AML-193 (cell line): ENCODE measurements at places on chromosomes 11 and 22.

DNA sequence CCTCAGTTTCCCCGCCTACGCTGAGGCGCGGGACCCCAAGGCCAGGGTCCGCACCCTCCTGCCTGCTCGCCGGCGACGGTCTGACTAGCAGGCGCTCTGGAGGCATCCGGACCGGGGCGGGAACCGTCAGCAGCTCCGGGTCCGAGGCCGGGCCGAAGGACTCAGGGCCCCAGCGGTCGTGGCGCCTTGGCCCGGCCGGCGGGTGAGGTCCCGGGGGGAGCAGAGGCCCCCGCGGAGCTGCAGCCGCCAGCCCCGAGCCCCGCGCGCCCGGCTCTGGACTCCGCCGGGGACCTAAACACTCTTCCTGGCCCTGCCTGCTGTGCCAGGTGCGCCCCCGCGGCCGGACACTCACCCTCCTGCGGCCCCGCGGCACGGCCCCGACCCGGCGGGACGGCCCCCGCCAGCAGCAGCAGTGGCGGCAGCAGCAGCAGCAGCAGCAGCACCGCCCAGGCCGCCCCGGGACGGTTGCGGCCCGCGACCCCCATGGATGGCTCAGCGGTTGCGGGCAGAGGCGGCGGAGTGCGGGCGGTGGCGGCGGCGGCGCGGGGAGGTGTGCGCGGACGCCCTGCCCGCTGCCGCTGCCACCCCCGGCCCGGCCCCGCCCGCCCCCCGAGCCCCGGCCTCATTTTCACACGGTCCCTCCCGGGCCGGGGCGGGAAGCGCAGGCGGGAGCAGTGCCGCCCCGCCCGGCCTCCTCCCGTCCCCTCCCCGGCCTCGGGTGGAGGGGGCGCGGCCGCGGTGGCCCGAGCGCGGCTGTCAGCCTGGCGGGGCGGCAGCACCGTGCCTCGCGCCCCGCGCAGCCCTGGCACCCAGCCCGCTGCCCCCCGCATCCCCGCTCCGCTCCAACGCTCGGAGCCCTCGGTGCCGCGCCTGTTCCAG lies at the start of gene SCUBE2:
Gene SCUBE2 (minus strand): TSS at position 556 of the 879 bp plus-strand sequence. CDS start 71 bp downstream, at position 485.
- no peak for DNase-seq

- no peak for DNase-seq
Measured at GRCh38 chr11:37967635-37968034, 1369.6 kb upstream of the RAG2 start.

DNA sequence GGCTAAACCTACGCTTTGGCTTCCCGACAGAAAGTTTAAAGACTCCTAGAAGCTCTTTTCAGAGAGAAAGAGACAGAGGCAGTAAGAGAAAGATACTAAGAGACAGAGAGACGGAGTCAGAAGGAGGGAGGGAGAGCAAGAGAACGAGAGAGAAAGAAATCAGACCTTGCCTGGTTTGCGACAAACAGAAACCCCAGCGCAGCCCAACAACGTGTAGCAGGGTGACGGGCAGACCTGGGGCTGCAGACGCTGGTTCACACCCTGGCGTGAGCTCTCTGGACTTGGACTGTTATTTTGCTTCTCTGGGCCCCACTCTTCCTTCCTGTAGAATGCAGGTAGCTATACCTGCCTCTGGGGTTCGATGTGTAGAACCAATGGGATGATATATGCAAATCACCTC lies 244.4 kb upstream of the SYN3 start:
- DNase-seq = no peak

DNA sequence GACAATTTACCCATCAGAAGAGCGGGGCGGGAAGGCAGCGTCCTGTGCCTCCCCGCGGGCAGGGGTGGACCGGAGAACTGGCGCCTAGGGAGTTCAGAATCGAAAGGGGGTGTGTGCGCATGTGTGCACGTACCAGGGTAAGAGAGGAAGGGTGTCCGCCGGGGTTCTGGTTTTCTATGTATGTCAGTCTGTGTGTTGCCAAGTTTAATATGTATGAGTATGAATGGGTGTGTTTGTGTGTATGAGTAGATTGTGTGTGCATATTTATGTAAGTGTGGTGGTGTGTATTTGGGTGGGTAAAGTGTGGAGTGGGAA lies 2.0 kb downstream of the KCNC1 start:
- DNase-seq = no peak

DNA sequence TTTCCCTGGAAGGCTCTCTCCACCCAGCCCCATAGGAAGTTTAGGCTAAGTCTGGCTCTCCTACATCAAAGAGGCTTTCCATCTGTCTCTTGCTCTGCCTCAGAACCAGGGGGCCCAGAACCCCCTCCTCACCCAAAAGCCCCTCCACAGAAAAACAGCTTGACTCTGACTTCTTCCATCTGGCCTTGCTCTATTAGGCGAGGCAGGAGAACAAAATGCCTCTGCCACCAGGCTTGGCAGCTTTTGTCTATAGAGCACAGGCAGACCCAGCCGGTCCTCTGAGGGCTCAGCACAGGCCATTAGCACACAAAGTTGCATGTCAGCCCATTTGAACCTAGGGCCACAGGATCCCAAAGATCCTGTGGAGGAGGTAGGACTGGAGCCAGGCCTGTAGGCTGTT lies 75.7 kb upstream of the SUSD2 start:
- DNase-seq = no peak

DNA sequence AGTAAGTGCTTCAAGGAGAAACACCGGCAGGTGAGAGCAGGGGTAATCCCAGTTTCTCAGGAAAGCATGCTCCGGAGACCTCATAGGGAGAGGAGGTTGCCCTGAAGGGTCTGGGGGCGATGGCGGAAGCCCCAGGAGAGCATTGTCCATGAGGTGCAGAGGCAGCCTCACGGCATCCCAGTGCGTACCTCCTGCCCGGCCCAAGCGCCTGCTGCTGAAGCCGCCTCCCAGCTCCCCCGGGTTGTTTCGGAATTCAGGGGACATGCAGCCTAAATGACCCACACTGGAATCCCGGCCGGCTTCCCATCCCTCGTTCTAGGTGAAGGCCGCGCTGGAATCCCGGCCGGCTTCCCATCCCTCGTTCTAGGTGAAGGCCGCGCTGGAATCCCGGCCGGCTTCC lies 2.7 kb downstream of the ZBED4 start:
- no peak for DNase-seq

GRCh38 chr11:117809236-117810055 lies 12.4 kb upstream of the DSCAML1 start:
- no peak for DNase-seq

- no peak for DNase-seq
Measured at GRCh38 chr22:19930551-19931486, 10.8 kb upstream of the COMT start.

GRCh38 chr11:8325591-8326304 lies 62.1 kb upstream of the LMO1 start:
- DNase-seq = no peak

GRCh38 chr11:71435278-71435951 lies 12.8 kb downstream of the DHCR7 start:
- no peak for DNase-seq

DNA sequence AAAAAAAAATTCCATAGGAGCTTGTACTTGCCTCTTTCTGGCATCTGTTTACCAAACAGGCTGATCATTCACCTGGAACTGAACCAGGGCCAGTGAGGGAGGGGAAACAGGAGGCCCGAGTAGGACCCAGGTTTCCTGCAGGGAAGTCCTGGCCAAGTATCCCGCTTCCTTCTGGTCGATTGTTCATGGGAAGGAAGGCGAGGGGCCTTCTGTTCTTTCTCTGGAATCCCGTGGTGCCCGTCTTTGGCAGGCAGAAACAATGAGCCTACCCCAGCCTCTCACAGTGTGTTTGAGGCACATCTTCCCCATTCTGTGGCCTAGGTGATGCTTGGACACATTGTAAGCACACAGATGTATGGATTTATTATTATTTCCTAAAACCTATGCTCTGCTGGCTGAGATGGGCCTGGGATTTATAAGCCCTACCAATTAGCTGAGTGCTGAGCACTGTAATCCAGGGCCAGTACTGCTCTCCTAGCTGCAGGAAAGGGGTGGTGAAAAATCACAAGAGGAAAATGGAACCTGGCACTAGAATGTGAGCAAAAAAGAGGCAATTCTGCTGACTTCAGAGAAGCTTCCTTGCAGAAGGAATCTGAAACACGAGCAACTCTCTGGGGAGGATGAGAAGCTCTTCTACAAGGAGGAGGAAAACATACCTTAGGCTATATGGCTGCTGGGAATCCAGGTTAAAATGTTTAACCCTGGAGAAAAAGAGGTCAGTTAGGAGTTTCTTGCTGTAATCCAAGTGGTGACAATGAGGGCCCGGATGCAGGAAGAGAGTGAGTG lies 53.5 kb downstream of the PRR5L start:
- DNase-seq = no peak

DNA sequence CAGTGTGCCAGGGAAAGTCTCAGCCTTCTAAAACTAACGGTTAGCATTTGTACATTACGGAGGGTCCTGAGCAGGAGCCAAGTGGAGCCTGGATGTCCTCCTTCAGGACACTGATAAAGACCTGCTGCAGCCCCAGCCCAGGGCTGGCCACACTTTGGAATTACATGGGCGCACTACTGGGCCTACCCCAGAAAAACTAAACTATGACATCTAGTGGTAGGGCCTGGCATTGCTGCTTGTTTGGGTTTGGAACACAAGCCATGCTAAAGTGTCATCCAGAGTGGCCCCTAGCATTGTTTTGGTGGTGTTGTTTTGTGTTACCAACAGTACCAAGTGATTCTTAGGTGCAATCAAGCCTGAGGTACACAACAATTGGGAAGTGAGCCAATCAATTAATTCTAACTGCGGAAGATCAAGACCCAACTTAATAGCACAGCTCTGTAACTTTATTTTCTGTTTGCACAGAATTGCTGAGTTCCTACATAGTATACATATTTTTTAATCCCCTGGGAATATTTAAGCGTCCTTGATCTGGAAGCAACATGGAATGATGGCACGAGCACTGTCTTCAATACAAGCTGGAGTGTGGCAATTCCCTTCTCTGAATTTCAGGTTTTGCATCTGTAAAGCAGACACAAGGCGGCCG lies 340.7 kb downstream of the LARGE1 start:
- DNase-seq = peak; percentile 12
